ENCODE measurements at places on chromosomes 5 and 9.

- DNase-seq, result peak; percentile 43
Observed at GRCh38 chr5:169100735-169101075, 200.2 kb downstream of the SLIT3 start.

DNA sequence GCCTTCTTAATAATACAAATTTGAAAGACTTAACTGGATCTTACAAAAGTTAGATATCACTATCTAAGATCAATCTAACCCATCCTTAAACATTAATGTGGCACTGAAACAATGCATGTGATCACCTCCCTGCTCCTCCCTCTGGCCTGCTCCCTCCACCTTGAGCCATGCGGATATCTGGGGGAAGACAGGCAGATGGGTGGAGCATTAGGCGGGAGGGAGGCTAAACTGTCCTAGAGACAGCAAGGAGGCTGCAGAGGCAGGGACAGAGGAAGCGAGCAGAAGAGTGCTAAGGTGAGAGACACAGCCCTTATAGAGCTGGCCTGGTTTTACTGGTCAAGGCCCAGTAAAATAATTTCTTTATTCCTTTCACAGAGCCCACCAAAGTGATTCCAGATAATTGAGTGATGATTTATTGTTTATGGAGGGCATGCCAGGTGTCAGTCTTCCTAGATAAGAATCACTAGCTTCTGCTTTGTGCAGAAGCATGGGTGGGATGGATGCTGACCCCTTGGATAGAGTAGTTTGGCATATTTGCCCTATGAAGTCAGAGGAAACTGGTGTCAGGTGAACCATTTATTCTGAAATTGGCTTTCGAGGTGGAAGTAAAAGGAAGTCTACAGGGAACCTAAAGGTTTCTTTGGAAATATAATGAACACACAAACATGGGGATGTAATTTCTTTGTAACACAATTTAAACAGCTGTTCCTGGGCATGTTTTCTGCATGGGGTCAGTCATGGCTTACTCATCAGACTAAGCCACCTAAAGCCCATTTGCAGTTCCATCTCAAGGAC is 188.3 kb downstream of the GNAQ start:
- DNase-seq, result no peak

GRCh38 chr9:81052846-81053245 is 636.5 kb downstream of the TLE1 start:
- DNase-seq, result no peak

DNA sequence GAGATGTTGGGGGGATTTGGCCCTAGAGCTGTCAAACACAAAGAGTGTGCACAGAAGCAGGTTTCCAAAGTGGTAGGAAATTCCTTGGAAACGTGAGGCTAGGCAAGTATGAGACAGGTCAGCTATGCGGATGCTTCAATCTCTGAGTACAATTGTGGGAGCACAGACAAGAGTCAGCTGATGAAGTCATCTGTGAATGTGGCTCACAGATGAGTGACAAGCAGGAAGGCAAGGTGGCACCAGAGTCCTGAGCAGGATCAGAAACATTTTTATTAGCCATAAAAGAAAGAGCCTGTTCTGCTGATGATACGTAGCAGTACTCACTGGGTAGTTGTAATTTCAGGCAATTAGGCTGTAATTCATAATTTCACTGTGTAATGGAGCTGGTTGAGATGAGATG is 117.0 kb downstream of the DCP2 start:
- DNase-seq, result no peak

DNA sequence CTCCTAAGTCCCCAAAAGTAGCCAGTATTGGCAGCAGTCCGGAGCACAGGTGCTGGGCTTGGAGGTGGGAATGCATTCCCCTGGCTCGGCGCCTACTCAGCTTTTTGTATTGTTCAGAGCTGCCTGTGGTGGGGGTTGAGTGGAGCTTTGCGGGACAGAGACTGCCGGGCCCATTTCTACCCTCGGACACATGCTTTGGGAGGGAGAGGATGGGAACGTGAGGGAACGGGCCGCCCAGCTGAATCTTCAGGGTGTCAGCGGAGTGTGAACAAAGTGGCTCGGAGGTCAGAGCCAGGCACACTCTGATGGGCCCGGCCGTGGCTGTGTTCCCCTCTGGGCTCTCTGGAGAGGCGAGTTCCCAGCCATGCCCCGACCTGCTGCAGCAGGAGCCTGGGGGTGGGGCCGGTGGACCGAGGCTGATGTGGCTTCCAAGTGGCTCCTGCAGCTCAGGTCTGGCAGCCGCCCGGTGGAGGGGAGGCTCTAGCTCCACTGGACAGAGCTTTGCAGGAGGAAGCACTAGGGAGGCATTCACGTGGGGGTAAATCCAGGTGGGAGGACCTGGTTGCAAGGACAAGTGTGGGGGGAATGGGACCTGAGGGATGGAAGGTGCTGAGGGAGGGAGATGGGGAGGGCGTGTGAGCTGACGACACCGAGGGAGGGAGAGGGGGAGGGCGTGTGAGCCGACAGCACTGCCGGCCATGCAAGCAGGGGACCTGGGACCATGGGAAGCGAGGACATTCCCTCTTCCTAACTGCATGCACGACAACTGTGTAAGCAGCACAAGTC is 31.1 kb upstream of the SLC6A3 start:
- no peak for DNase-seq
